LHCN-M2 (cell line): ENCODE measurements at places on chromosomes 6 and 20. TPM values are rescaled to one million over a fixed set of nuclear protein-coding genes. Genes with fewer than 3 reads are reported as not detected.

ABT1 gene
- total RNA-seq, result 16.7 and 20.6 TPM in 2 replicates

DNA sequence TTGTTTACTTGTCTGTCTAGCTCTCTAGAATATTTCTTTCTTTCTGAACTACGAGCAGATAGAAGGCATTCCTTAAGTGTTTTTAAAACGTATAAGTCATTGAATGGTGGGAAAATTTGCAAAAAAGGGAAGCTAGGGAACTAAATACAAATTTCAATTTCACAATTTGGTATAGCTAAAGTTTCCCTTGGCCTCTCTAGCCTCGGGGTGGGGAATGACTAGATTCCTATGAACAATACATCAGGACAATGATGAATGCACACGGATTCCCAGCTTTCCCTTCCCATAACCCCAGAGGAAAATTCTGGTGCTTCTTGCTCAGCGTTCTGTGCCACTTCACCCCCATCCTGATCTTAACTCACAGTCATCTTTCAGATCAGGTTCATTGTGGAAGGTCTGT lies 113.3 kb upstream of the ASF1A start:
- no peak for DNase-seq

- peak; percentile 99 for DNase-seq
Measured at GRCh38 chr6:26157251-26158075, 70.2 kb downstream of the HFE start.

CRISP3 gene
- total RNA-seq, result not detected in 2 replicates

GRCh38 chr6:133983099-133983939 lies 30.3 kb downstream of the TBPL1 start:
- DNase-seq, result no peak

EYA2 gene
- 0.11 and 0.45 TPM in 2 replicates for total RNA-seq

- DNase-seq, result peak; percentile 59
Measured at GRCh38 chr6:113857556-113858479, 673 bp downstream of the MARCKS start.

DNA sequence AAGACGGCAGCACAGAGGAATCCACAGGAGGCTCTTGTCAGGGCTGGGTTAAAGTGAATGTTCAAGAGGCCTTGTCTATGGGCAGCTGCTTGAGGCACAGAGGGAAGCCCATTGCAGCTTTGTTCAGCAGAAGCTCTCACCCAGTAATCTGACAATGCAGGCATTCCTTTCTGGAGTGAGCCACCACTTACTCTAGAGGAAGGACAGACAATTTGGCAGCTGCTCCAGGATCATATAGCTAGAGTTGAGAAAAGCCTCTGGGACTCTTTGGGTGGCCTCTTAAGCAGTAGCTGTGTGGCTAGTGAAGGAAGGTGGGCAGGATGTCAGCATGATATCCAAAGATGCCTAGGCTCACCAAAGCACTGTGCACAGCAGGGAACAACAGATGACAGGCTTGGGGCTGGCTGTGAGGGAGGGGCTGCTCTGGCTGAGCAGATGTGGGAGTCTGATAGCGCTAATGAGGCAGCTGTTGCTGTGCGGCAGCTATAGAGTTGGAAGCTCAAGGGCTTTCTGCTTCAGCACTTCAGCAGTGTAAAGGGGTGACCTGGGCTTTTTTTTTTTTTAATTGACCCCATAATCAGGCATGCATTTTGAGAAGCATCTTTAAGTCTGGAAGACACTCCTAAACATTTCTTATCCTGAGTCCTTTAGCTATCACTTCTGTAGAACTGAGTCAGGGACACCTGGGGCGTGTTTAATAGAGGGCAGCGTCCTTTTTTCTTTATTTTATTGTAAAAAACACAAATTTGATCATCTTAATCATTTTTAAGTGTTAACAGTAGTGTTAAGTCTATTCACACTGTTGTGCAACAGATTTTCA lies 27.2 kb downstream of the CMTR1 start:
- peak; percentile 25 for DNase-seq

DNA sequence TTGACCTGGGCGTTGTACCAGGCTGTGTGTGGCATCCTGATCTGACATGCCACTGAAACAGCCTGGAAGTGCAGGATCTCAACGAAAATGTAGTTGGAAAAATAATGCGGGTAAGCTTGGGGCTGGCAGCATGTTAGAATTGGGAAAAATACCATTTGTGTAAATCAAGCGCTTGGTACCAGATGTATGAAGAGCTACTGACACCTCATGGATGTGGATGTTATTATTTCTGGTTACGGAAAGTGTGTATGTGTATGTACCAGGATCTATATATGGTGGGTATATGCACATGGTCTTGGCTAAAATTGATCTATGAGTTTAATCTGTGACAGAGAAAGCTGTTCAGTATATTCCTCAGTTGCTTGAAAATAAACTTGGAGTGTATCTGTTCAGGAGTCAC lies 22.7 kb downstream of the HIVEP1 start:
- DNase-seq, result no peak
